ENCODE measurements at places on chromosomes 4 and X. TPM values are rescaled to one million over a fixed set of nuclear protein-coding genes. Genes with fewer than 3 reads are reported as not detected.

DNA sequence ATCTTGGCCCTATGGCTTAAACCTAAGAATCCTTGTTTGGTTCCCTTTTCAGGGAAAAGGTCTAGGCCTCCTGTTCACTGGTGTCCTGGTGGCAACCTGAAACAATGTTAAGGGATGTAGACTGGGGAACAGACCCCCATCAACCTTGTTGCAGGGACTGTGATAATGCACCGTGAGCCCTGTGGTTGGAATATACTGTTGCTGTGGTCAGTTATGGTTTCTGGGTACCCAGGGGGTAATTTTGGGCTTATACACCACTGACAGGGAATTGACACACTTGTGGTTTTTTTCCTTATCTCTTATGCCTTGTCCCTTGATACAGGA lies 64.0 kb upstream of the WDR1 start:
- H3K4me1 ChIP-seq, result no peaks in the 10 kb centered on the region
- DNase-seq, result no peak
- no peaks in the 10 kb centered on the region for H3K27me3 ChIP-seq
- H3K4me3 ChIP-seq, result no peak overlapping the region

- no peak overlapping the region for H3K4me3 ChIP-seq
- DNase-seq, result peak; percentile 28
- H3K4me1 ChIP-seq, result peaks cover 6% of the 10 kb centered on the region
- peak overlapping the region; percentile 12 for H3K27ac ChIP-seq
Measured at GRCh38 chrX:122869171-122869570, 314.9 kb upstream of the GRIA3 start.

- no peak overlapping the region for H3K4me3 ChIP-seq
- H3K27ac ChIP-seq, result no peak overlapping the region
- no peaks in the 10 kb centered on the region for H3K4me1 ChIP-seq
- no peaks in the 10 kb centered on the region for H3K36me3 ChIP-seq
- no peaks in the 10 kb centered on the region for H3K27me3 ChIP-seq
Measured at GRCh38 chr4:8768357-8768999, 103.2 kb downstream of the HMX1 start.

DNA sequence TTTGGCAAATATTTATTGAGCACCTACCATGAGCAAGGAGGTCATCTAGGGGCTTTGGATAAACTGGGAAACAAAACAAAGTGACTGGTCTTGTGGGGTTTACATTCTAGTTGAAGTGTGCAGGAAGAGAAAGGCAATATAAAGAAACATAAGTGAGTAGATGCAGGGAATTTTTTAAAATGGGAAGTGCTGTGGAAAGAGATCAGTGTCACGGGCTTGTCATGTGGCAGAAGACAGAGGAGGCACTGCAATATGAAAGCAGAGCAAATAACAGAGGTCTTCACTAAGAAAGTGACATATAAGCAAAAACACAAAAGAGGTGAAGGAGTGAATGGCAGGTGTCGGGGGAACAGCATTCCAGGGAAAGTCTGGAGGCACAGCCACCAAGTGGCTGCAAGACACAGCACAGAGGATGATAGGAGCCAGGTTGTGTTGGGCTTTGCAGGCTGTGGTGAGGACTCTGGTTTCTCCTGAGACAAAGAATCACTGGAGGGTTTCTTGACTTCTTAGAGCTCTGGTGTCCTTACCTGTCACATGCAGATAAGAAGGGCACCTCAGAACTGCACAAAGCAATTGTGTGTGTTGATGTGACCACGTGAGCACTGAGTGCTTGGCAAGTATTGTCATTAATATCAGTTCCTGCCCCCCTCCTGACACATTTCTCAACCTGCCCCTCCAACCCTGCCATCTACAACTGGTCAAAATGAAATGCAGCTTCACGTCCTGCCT lies 143.5 kb downstream of the TSPAN5 start:
- no peaks in the 10 kb centered on the region for H3K27me3 ChIP-seq
- no peak for DNase-seq
- no peaks in the 10 kb centered on the region for H3K36me3 ChIP-seq
- H3K4me1 ChIP-seq, result peaks cover 68% of the 10 kb centered on the region

MAB21L2 gene
- 1.9 TPM for total RNA-seq

CPEB2 gene
- total RNA-seq, result 47.3 TPM

DNA sequence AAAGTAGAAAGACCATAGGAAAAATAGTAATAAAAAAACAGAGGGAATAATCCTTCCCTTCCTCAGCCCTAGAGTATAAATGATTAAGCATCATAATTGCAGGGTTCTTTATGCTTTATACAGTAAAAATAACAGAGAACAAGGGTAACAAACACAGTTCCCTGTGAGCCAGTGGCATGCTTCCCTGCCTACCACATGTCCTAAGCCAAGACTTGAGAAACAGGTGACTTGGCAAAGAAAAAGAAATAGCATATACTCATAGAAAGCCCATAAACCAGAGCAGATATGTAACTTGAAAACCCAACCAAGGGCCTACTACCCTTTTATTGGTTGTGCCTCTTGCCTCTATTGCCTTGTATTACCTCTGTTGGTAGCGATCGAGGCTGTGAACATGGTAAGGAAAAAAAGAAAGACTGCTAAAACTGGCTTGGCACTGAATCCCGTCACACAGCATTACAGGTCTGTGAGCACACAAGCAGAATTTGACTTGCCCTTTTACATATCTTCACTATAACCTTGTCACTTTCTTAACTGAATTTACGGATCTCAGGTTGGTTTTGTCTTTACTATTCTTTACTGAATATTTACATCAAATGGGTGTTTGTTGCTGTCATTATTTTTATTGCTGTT lies 30.9 kb upstream of the MYOZ2 start:
- H3K4me3 ChIP-seq, result no peak overlapping the region
- H3K4me1 ChIP-seq, result peaks cover 17% of the 10 kb centered on the region
- H3K27me3 ChIP-seq, result no peaks in the 10 kb centered on the region
- no peaks in the 10 kb centered on the region for H3K36me3 ChIP-seq
- H3K27ac ChIP-seq, result no peak overlapping the region
- DNase-seq, result no peak

Data from astrocyte (in vitro differentiated cells and primary cell).